ENCODE measurements at places on chromosomes 2 and 18.
A peak's percentile ranks its signal among the peaks of the same experiment; 100 is the strongest.

DNA sequence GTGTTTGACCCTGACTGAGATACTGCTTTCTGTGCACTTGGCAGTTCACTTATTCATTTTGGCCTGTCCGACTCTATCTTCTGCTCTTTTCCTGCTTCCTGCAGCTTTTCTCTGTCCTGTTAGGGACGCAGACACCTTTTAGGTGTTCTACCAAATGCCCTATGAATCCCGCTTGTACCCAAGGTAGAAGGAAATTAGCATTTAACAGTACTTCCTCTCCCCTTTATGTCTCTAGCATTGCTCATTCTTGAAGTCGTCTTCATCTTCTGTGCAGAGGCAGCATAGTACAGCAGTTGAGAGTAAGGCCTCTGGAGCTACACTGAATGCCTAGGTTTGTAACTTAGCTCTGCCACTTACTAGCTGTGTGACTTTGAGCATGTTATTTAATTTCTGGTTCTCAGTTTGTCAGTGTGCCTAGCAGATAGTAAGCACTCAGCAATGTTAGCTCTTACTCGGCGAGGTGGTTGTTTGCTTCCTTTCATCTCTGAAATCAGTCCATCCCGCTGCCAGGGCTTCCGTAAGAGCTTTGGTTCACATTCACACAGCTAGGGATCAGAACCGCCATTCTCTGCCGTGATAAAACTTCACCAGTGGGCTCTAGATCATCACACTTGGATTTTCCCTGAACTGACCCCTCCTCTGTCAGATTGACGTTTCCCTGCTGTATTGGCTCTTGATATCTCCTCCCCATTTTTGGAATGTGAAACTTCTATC is 1.4 kb downstream of the CCT7 start:
- DNase-seq: no peak

DNA sequence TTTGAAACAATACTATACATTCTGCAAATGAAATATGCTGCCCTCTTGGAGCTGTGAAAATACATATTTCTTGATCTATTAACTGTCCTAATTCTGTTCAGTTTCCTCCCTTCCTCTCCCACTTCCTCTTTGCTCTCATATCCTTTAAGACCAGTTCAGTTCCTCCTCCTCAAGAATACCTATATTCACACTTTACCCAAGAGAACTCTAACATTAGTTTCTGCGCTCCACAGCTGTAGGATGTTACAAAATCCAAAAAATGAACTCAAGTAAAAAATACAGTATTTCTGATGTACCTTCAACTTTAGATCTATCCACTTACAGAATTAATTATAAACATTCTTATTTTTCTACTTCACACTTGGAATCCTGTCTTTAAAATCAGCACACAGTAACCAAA is 5.4 kb downstream of the ITSN2 start:
- DNase-seq: peak; percentile 24

DNA sequence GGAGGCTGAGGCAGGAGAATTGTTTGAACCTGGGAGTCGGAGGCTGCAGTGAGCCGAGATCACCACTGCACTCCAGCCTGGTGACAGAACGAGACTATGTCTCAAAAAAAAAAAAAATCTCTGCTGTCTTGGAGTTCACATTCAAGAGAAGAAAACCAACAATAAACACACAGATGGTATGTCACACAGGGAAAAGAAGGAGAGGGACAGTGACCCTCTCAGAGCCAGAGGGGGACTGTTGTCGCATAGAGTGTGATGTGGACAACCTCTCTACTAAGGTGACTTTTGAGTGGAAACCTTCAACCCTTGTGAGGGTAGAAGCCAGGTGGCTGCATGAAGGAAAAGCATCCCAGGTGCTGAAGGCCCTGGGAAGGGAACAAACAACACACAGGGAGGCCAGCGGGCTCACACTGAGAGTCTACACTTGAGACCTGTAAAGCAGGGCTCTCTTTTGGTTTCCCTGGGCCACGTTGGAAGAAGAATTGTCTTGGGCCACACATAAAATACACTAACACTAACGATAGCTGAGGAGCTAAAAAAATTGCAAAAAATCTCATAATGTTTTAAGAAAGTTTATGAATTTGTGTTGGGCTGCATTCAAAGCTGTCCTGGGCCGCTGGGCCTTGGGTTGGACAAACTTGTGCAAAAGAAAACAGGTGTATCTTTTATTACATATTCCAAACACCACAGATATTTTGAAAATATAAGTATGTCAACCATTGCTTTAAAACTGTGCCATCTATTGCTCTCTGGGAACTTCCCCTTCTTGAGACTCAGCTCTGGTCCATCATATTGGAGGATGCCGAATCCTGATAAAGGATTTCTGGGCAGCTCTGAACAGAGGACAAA is 136.0 kb downstream of the DDX1 start:
- no peak for DNase-seq

- no peak for DNase-seq
These were observed 25.8 kb upstream of the TMEM182 start for GRCh38 chr2:102736110-102736409.

DNA sequence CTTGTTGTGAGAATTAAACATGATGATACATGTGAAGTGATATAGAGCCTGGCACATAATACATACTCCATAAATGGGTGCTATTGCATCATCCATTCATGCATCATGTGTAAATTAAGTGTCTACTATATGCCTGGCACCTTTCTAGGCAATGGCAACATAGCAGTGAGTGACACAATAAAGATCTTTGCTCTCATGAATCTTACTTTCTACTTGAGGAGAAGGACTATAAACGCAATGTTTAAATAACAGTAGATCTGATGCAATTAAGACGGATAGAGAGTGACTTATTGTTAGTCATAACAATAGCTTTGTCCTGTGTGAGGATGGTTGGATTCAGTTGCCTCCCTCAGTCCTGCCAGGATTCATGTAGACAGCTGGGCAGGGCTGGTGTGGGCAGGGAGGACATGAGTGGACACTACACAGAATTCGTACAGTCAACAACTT is 88.4 kb upstream of the NPAS2 start:
- DNase-seq: no peak

GRCh38 chr2:236943841-236944513 is 141.7 kb upstream of the COPS8 start:
- no peak for DNase-seq

DNA sequence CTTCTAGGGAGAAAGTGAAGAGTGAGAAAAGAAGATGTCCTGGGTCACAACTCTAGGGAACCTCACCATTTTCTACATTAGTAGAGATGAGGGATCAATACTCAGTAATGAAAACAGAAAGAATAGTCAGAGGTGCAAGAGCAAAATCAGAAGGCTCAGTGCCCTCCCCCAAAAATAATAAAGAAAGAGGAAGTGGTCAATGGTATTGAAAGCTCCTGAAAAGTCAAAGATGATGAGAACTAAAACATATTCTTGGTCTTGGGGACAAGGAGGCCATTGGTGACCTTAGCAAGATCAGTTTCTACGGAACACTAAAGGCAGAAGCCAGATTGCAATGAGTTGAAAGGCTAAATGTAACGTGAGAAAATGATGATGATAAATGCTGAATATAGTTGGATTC is 24.5 kb upstream of the MYO1B start:
- DNase-seq: peak; percentile 37

- peak; percentile 51 for DNase-seq
These were observed 143.1 kb upstream of the TTC39C start for GRCh38 chr18:23871410-23871809.

- DNase-seq: no peak
These were observed 20.2 kb downstream of the SCYGR8 start for GRCh38 chr2:227765788-227766372.
